ENCODE measurements at places on chromosomes 2 and 18.

GRCh38 chr18:73758446-73758845 lies 389.2 kb downstream of the FBXO15 start:
- DNase-seq = no peak

DNA sequence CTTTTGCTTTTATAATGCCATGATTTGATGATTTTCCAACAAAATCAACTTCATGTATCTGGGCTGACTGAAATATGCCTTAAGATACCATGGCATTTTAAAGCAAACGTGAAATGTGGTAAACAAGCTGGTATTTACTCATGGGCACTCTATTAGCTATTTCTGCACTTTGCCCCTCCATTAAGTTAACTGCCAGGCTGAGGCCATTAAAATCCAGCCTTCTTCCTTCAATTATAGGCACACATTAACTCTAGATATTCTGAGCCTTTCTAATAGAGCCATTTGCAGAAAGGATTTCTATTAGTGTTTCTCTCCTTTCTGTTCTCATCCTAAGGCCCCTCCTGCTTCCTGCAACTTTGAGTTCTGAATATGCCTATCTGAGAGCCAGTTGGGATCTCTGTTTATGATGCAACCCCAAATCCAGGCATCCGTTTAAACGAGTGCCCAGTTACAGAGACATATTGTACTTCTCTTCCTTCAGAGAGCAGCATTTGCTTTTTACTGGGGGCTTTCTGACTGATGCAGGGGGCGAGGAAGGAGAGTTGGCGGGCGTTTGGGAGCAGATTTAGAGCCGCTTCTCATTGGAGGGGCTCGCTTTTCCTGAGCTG lies 1.6 kb upstream of the KCNJ3 start:
- DNase-seq = no peak

DNA sequence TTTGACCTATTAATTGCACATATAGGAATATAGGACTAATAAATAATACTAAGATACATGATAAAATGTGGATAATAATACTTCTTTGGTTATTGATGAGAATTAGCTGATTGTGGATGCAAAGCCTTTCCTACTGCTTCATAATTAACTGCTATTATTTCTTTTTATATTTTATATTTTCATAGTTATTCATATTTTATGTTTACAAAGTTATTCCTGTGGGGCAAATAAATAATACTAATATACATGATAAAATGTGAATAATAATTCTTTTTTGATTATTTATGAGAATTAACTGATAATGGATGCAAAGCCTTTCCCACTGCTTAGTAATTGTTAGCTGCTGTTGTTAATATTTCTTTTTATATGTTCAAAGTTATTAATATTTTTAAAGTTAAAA lies 146.7 kb downstream of the EHBP1 start:
- DNase-seq = no peak

GRCh38 chr2:101355401-101356054 lies 31.8 kb downstream of the CREG2 start:
- DNase-seq = no peak

GRCh38 chr2:136024616-136025015 lies 39.2 kb upstream of the DARS1 start:
- DNase-seq = no peak

DNA sequence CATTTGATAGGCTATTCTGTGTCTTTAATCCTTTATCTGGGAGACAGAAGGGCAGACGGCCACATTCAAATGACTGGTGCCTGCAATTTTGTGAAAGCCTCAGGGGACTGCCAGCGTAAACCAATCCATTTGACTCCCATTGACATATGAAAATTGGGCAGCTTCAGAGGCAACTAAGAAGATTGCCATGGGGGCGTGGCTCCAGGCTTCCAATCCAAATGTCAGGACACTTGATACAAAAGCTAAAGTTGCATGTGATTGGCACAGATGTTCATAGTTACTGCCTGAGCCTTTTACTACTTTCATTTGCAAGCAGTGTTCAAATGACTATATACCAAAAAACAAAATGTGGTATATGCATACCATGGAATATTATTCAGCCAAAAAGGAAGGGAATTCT lies 42.0 kb downstream of the SPC25 start:
- no peak for DNase-seq

- peak; percentile 92 for DNase-seq
These were observed 722 bp downstream of the BAZ2B start for GRCh38 chr2:159615367-159616285.

DNA sequence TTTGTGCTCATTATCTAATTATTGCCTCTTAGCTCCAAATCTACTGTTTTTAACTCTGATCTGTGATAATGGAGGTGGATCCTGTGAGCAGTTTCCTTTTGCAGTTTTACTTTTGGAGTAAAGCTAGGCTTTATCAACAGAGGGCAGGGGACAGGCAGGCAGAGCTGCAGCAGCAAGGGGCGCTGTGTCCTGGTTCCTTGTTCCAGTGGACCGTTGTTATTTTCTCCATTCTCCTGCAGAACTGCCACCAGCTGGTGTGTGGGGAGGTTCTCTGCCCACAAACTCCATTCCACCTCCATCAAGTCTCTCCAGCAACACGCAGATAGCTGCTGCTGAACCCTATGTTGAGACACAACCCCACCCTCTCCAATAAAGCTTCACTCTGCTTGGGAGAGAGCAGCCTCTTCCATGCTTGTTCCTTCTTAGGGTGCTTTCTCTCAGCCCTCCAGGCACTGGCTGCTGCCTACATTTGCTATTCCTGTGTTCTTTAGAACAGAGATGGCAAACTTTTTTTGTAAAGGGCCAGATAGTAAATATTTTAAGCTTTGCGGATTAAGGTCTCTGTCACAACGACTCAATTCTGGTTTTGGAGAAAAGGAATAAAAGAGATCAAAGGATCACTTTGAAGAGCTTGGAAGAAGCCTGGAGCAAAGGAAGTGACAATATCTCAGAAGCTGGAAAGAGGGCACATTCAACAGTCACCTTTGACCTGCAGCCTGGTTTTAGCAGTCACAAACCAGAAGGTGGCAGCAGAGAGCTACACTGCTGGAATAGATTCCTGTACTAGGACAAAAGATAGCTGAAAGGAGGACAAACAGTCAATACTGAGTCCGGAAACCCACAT lies 208.8 kb downstream of the CCDC178 start:
- DNase-seq = no peak

DNA sequence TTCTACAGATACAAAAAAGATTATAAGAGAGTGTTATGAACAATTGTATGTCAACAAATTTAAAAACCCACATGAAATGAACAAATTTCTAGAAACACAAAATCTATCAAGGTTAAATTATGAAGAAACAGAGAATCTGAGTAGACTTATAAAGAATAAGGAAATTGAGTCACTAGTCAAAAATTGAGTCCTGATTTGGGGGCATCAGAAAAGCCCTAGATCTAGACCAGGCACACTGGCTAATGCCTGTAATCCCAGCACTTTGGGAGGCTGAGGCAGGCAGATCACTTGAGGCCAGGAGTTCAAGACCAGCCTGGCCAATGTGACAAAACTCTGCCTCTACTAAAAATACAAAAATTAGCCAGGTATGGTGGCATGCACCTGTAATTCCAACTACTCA lies 15.3 kb upstream of the SPR start:
- no peak for DNase-seq

- DNase-seq = no peak
These were observed 221.7 kb upstream of the SH3BP4 start for GRCh38 chr2:234730066-234730640.

DNA sequence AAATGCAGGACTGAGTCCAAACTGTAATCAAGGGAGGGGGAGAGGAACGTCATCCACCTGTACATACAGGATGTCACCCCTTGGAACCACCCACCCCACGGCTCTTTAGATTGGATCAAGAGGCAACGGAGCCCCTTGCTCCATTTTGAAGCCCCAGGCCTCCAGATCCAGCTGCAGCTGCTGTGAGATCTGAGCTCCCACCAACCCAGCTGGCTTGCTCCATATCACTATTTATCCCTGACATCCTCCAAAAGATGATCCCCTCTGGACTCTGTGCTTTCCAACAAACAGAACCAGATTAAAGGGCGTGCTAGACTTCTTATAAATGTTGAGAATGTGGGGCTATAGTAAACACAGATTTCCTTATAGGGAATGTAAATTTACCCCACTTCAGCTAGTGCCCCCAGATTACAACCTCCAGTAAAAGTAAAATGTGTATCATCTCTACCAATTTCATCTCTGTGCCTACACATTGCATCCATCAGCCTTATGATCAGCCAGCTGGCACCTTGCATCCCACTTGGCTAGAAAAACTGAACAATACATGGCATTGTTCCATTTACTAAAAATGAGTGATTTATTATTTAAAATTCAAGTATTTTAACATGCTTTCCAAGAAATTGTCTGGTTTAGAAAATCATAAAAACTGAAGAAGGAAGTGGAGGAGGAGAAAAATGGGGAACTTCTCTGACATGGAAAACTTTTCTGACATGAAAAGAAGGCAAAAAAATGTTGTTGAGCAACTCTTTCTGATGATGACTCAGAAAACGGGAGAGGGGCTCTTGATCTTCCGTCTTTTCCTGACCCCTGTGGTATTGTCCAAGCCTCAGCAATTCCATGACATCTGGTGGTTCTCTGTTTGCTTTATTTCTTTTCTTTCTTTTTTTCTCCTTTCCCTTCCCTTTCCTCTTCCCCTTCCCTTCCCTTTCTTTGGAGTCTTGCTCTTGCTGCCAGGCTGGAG lies 262.6 kb upstream of the THUMPD2 start:
- DNase-seq = no peak

DNA sequence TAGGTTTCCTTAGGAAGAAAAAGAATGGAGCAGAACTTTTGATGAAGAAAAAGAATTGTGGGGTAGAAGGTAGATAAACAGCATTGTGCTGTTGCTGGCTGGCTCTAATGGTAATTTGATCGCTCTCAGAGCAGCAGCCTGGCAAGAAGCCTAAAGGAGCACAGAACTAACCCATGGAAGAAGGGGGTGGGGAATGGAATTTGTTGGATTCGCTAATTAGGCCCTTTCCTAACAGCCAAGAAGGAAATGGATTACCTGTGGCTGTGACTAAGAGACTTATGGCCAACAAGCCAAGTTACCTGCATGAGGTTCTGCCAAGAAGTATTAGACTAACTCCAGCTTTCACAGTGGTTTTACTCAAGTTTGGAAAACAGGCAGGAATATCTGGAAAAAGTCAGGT lies 210.6 kb downstream of the IKZF2 start:
- no peak for DNase-seq

DNA sequence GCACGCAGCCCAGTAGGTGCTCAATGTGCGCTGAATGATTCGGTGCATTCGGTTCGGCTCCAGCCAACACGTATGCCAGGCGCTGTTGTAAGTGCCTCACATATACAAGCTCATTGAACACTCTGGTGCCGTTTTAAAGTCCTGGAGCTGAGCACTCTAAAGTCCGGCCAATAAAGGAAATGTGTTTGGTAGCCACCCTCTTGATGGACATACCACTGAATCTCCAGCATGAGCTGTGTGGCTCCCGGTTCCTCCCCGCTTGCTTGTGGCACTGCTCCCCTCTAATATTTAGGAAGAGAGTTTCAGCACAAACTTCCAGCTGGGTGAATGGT lies 112.1 kb downstream of the MCFD2 start:
- no peak for DNase-seq

DNA sequence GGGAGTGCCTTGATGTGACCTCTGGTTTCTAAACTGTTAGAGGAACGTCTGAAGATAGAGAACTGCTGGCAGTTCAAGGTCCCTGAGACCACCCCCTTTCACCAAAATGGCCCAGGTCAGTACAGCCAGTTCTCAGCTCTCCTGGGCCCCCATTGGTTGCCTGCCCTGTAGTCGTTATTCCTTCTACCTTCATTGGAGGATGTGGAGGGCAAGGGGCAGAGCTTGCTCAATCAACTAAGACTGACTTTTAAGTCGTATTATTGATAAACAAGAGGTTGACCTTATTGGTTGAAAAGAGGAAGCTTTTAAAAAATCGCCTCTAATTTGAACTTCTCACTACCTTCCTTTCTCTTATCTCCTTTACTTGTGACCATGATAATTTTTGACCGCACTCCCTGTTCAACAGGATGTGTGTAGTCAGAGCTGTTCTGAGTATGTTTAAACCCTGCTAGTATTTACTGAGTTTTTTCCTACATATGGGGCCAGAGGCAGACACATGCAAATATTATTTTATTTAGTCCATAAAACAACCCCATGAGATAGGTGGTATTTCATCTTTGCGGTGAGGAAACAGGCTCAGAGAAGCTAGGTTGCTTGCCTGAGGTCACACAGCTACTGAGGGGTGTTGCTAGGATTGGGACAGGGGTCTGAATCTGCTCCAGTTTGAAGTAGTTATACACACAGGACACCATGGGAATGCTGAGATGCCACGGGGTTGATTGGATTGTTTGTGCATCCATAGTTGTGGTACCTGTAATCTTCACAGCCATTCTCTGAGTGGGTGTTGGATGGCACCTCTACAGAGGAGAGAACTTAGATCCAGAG lies 65.9 kb downstream of the TMEM247 start:
- no peak for DNase-seq

- no peak for DNase-seq
These were observed 4.6 kb upstream of the CLK1 start for GRCh38 chr2:200869014-200869413.

GRCh38 chr2:120531365-120531764 lies 185.4 kb downstream of the INHBB start:
- no peak for DNase-seq

GRCh38 chr18:23798824-23799223 lies 109.6 kb downstream of the LAMA3 start:
- DNase-seq = no peak

- no peak for DNase-seq
These were observed 2.8 kb downstream of the ZFP36L2 start for GRCh38 chr2:43223521-43224001.

DNA sequence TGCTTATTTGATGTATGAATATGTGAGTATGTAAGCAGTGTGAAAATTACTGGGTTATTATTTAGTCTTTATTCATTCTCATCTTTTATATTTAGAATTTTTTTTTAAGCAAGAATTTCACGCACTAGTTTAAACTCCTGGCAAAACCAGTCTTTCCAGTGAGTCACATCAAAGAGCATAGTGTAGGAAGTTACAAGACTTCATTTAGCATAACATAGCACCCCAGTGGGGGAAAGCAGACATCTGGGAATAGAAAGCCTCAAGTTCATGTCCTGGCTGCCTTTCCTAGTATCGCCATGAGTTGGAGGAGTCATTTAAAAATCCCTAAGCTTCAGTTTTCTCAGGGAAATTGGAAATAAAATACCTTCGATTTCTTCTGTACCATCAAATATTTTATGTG lies 408.3 kb downstream of the NUP35 start:
- no peak for DNase-seq

- DNase-seq = no peak
These were observed 190.7 kb downstream of the INSIG2 start for GRCh38 chr2:118279005-118279404.

- DNase-seq = no peak
These were observed 30.2 kb upstream of the MTX2 start for GRCh38 chr2:176239031-176239430.
